Activated naive CD4-positive, alpha-beta T cell (primary cell): ENCODE measurements at places on chromosomes 16 and 17.
A peak's percentile ranks its signal among the peaks of the same experiment; 100 is the strongest.

GRCh38 chr17:38921756-38922411, 3.5 kb upstream of the LASP1NB start:
- no peak for DNase-seq

- no peak for DNase-seq
Measured at GRCh38 chr17:51721730-51722129, 436.8 kb downstream of the CA10 start.

DNA sequence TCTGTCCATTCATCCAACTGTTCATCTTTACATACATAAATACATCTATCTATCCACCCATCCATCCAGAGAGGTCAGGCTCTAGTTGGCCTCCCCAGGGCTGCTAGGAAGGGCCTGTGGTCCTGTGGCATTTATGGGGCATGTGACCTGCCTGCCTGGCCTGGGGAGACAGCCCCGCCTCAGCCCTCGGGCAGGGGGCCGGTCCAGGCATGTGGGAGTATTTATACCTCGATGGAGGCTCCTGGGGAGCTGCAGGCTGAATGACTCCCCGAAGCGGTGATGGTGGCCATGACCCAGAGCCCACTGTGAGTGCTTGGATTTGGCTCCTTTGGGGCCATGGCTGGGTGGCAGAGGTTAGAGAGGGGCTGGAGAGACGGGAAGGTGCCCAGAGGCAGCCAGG, 7.3 kb downstream of the FOXN1 start:
- DNase-seq = no peak

DNA sequence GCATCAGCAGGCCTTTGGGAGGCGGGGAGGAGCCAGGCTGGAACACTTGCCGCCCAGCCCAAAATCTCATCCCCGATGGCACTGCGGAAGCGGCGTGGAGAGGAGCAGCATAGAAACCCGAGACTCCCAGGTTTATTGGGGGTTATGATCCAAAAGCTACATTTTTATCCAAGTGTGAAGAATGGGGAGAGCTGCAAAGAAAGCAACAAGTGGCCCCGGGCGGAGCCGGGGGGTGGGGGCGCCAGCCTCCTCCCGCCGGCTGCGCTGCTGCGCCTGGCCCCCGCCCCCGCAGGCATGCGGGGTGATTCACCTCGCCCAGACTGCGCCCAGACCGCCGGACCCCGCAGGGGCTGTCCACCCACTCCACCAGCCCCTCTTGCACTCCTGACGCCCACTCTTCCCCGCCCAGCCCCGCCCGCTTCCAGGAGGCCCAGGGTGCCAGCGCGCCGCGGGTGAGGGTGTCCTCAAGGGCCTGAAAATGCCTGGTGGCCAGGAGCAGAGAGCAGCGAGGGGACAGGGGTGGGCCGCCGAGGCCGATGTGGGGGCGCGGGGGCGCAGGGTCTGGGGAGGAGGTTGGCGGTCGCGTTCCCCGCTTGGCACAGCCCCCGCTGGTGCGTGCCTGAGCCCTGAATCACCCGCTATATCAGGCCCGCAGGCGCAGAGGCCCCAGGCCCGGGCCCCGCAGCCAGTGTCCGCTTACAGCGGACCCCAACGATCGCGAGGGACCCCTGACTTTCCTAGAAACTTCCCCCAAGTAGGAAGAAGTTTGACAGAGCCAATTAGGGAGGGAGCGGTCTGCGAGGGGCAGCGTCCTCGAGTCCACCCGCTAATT, 1.3 kb downstream of the CAVIN1 start:
- DNase-seq = no peak

- no peak for DNase-seq
Measured at GRCh38 chr17:8448310-8448709, 12.6 kb downstream of the NDEL1 start.

DNA sequence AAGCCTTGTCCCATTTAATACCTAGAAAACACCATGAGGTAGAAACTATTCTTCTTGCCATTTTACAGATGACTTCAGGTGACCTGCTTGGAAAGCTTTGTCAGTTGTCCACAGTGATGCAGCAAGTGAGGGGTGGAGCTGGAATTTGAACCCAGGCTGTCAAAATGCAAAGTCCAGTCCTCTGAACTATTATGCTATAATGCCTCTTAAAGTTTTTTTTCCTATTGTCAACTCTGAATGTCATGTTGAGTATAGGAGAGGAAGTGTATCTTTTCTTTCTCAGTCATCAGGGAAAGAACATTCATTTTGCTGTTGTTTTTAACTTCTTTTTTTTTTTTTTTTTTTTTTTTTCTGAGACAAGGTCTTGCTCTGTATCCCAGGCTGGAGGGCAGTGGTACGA, 525.6 kb downstream of the XYLT1 start:
- DNase-seq = no peak

DNA sequence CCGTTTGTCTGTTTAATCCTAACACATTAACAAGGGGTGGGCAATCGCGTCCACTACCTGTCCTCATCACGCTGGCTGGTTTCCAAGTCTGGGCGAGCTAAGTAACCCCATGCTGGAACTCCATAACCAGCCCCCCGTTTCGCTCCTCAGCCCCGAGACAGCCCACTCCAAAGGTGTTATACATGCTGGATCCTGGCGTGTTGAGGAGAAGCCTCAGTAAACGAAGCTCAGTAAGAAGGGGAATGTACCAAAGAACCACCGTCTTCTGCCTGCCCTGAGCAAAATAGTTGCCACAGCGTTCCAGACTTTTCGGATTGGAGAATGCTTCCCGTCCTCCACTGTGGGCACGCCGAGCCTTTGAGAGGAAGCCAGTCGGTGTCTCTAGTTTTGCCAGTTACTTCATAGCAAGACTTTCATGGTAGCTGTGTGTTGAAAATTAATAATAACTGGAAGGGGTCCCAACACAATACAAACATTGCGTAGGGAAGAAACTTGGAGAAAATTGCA, 16.1 kb upstream of the C17orf78 start:
- no peak for DNase-seq

GRCh38 chr17:9179602-9180001, 158.3 kb downstream of the NTN1 start:
- no peak for DNase-seq

- DNase-seq = no peak
Measured at GRCh38 chr16:55370762-55371482, 46.9 kb downstream of the IRX6 start.

GRCh38 chr16:71426069-71426879, 15.6 kb downstream of the TLE7 start:
- DNase-seq = no peak

DNA sequence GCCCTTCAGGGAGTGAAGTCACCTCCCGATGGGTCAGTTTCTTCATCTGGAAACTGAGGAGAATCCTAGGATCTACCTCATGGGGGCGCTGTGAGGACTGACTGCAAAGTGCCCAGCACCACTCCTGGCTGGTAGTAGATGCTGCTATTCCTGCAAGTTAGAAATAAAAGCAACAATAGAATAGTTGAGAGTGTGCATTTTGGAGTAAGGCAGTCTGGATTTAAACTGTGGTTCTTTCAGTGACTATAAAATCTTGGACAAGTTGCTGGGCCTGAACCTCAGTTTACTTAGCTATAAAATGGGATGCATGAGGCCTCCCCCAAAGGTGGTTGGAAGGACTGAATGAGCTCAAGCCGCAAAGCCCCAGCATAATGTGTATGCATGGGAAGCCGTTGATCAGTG, 70.6 kb downstream of the CYB5B start:
- no peak for DNase-seq

GRCh38 chr17:59607817-59608403, 11.8 kb upstream of the CLTC start:
- no peak for DNase-seq

DNA sequence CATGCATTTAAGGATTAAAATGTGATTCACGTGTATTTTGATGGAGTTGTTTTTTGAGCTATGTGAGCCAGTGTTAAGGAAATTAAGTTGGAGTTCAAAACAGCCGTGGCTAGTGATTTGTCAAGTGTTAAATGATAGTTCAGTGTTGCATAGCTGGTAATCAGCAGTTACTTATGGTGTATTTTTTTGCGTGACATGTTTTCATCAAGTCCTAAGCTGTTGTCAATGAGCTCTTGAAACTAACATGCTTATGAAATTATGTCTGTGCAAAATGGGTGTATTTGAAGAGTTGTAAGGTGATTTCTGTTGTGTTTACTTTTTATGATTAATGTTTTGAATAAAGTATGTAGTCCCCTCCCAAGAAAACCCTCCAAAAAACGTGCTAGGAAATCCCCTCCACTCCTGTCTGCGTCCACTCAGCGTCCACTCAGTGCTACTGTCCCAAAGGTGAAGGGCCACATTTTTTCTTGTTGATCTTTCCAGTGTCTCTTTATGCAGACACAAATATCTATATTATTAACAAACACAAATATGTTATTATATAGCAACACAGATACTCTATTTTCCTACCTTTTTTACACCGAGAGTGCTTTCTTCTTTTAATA, 30.0 kb downstream of the USP10 start:
- no peak for DNase-seq

- DNase-seq = no peak
Measured at GRCh38 chr16:67781565-67781921, 24.8 kb downstream of the RANBP10 start.

DNA sequence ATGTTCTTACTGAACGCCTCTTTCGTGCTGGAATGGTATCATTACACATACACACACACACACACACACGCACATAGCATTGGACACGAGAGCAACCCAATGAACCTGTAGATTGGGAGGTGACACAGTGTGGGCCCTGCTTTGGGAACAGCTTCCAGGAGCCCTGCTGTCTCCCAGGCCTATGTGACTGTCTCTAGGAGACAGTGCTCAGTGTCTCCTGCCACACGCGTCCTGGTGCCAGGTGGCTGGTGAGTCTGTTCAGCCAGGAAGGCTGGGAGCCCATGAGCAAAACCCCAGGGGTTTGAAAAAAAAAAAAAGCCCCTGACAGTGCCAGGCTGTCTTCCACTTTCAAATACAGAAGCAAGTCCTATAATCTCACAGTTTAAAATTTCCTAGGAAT, 2.4 kb upstream of the SPOP start:
- no peak for DNase-seq

DNA sequence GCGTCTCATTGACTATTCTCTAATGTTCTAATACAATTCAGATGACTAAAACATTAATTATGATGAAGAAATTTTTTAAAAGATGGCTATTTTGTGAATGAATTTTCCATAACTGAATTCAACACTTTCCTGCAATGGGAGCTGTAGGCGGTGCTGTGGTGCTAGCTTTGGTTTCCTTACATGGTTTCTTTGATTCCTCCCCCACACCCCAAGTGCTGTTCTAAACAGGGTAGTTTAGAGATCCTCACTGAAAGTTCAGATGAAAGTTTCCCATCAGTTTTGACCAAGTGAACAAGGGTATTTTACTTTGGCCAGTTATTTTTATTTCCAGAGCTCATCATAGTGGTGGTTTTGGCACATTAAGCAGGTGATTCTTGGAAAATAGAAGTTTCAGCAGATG, 26.0 kb upstream of the MRC2 start:
- DNase-seq = no peak

DNA sequence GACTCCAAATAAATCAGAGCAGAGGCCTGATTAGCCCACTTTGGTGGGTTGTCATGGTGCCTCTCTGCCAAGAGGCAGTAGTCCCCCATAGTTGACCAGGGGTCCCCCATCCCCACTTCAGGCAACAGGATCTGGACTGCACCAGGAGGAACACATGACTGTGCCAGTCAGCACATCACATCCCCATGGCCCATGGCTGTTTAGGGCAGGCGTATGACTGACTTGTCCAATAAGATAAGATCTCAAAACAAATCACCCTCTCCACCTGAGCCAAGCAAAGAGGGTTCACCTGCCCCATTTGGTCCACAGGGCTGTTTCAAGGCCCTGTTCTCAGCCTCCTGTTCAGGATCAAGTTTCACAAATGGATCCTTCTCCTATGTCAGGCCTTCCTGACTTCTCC, 93.3 kb downstream of the C16orf78 start:
- DNase-seq = no peak

- no peak for DNase-seq
Measured at GRCh38 chr17:64420143-64420670, 28.7 kb upstream of the MILR1 start.

GRCh38 chr17:7579001-7579833, at the start of gene CD68:
Gene CD68, plus strand, starts transcription at chr17:7579638. Its CDS starts 40 bp downstream, at chr17:7579678.
- no peak for DNase-seq

GRCh38 chr16:361872-362701, 8.3 kb downstream of the MRPL28 start:
- DNase-seq = peak; percentile 31

DNA sequence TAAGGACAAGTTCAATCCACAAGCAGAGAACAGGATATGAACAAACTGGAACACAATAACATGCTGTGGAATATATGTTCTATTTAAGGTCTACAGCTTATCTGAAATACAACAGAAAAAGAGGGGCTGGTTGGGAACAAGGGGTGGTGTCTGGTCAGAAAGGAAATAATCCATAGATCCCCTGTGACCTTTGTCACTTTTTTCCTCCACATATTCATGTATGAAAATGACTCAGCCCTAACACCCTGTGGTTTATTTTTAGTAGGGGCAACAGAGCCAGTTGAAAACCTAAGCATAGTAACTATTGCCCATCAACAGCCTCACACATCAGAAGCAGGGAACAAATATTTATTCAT, 12.3 kb upstream of the SPAG9 start:
- DNase-seq = no peak

- DNase-seq = peak; percentile 45
Measured at GRCh38 chr17:27455914-27456680, at the start of gene KSR1. Gene KSR1, plus strand, starts transcription at chr17:27456448. Its CDS starts 196 bp downstream, at chr17:27456644.

GRCh38 chr17:19265755-19266154, 28.6 kb downstream of the EPN2 start:
- no peak for DNase-seq

DNA sequence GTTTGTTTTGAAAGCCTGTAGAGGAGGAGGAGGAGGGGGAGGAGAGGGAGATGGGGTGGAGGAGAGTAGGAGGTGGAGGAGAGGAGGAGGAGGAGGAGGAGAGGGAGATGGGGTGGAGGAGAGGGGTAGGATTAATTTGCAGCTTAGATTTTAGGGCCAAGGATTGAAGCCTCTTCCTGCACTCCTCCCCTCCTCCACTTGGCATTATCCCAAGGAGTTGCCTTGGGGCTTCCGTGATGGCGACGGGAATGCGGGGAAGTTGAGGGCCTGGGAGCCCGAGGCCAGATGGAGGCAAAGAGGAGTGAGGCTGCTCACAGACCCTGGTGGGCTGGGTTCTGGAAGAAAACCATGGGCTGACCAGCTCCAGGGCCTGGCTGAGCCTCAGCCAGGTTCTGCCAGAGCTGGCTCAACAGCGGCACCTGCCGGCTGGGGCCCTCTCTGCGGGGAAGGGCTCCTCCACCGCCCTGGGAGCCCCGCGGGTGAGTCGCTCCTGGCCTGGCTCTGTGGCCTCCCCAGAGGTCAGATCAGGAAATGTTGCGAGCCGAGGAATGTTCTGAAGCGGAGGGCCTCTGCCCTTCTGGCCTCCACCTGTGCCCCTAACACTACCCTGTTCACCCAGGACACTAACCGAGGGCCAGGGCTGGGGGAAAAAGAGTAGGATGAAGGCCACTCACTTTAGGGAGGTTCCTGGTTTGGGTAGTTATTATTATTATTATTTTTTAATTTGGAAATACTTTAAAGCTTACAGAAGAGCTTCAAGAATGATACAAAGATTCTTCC, 23.9 kb upstream of the FMNL1 start:
- DNase-seq = peak; percentile 83
